ENCODE measurements at places on chromosomes 7 and 10. TPM values are rescaled to one million over a fixed set of nuclear protein-coding genes. Genes with fewer than 3 reads are reported as not detected.

DNA sequence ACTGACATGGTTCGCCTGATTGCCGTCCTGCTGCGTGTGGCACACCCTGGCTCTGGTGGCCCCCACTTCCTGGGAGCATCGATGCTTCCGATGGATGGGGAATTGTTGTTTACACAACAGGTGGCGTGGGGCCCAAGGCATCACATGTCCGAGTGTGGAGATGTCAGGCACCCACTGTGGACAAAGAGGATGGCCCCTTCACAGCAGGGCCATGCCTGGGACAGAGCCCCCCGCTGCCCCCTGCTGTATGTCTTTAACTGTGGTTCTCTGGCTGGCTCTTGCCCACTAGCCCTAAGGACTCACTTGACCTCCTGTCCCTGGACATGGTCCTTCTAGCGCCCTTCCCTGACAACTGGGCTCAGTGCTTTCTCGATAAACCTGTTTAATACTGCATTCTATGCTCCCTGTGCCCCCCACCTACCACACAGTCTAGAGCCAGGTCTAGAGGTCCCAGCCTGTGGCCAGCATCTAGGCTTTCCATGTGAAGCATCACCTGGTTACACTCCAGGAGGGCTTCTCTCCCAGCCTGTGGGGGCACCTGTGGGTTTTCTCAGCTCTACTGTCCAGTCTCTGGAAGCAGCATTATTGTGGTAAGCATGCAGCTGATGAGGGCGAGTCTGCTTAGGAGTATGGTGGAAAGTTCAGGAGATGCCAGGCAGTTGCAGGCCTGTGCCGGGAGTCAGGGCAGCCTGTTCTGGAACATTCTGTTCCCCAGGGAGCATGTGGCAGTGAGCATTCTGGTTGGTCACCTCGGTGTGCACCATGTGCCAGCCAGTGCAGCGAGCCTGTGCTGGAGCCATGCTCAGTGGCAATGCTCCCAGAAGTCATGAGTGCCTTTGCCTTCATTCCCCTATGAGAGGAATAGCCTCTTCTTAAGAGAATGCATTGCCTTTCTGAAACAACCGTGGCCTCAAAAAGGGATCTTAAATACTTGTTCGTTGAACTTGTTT lies 10.4 kb downstream of the ADCY1 start:
- H3K36me3 ChIP-seq = no peaks in the 10 kb centered on the region
- H3K4me3 ChIP-seq = no peak overlapping the region
- H3K27me3 ChIP-seq = no peaks in the 10 kb centered on the region

GRCh38 chr10:114802177-114802576 lies 19.4 kb upstream of the FHIP2A start:
- H3K4me1 ChIP-seq = no peaks in the 10 kb centered on the region
- no peak overlapping the region for H3K27ac ChIP-seq
- no peak overlapping the region for H3K4me3 ChIP-seq
- no peaks in the 10 kb centered on the region for H3K36me3 ChIP-seq
- no peak for DNase-seq
- no peaks in the 10 kb centered on the region for H3K27me3 ChIP-seq

GRCh38 chr10:6537770-6538169 lies 42.3 kb downstream of the PRKCQ start:
- H3K27me3 ChIP-seq = no peaks in the 10 kb centered on the region
- no peaks in the 10 kb centered on the region for H3K36me3 ChIP-seq
- H3K4me3 ChIP-seq = no peak overlapping the region
- H3K4me1 ChIP-seq = no peaks in the 10 kb centered on the region
- DNase-seq = no peak
- H3K27ac ChIP-seq = no peak overlapping the region

DNA sequence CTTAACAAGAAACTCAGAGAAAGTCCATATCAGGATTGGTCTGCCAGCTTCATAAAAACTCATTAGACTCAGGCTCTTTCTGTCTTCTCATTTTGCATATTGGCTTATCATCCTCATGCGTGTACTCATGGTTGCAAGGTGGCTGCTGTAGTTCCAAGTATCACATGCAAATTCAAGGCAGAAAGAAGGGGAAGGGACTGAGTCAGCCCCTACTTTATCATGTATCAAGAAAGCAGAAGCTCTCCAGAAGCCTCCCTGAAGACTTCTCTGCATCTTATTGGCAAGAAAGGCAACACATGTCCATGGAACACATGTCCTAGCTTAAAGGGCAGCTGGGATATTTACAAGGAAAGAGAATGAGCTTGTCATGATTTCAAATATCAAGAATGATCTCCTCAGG lies 19.4 kb upstream of the EZH2 start:
- DNase-seq = no peak
- H3K36me3 ChIP-seq = no peaks in the 10 kb centered on the region
- no peaks in the 10 kb centered on the region for H3K27me3 ChIP-seq
- H3K27ac ChIP-seq = no peak overlapping the region

GRCh38 chr10:10684972-10685371 lies 332.7 kb upstream of the CELF2 start:
- no peak overlapping the region for H3K4me3 ChIP-seq
- H3K27me3 ChIP-seq = no peaks in the 10 kb centered on the region
- H3K4me1 ChIP-seq = no peaks in the 10 kb centered on the region
- no peak for DNase-seq
- H3K27ac ChIP-seq = no peak overlapping the region

Gene LRRD1
- total RNA-seq = not detected

Gene EXOSC1
- 35.5 TPM for total RNA-seq

Gene GPR146
- total RNA-seq = 2.9 TPM

Gene FEZF1
- not detected for total RNA-seq

Gene MRPL32
- total RNA-seq = 47.2 TPM

Gene CNPY1
- not detected for total RNA-seq

Gene CYP2C18
- total RNA-seq = 5.6 TPM

All from colonic mucosa (tissue), 4 donors.